ENCODE measurements at places on chromosomes 6 and 20. TPM values are rescaled to one million over a fixed set of nuclear protein-coding genes. Genes with fewer than 3 reads are reported as not detected.
A peak's percentile ranks its signal among the peaks of the same experiment; 100 is the strongest.

Gene GLP1R
- 4.0 TPM for total RNA-seq

Gene LGSN
- not detected for total RNA-seq

Gene NRSN1
- not detected for total RNA-seq

Gene TINAG
- not detected for total RNA-seq

- peaks cover 4% of the 10 kb centered on the region for H3K4me1 ChIP-seq
- no peak overlapping the region for H3K4me3 ChIP-seq
- H3K27ac ChIP-seq = no peak overlapping the region
- no peak for DNase-seq
- H3K36me3 ChIP-seq = no peaks in the 10 kb centered on the region
These were observed 67.4 kb upstream of the ARHGAP18 start for GRCh38 chr6:129777371-129777770.

Gene PI16
- total RNA-seq = not detected

DNA sequence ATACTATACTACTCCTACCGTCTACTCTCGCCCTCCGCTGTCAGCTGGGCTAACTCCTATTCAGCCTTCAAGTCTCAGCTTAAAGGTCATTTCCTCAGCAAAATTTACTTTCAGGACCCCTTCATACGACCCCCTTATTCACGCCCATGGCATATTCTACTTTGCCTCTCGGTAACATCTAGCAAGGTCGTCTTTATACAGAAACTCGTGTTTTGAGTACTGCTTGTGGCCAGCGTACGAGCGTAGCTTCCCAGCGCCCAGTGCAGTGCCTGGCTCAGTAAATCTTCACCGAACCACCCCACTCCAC, 546 bp downstream of the CRNKL1 start:
- peak overlapping the region; percentile 98 for H3K27ac ChIP-seq
- H3K4me3 ChIP-seq = peak overlapping the region; percentile 95
- no peak for DNase-seq
- peaks cover 10% of the 10 kb centered on the region for H3K36me3 ChIP-seq
- H3K4me1 ChIP-seq = peaks cover 5% of the 10 kb centered on the region

DNA sequence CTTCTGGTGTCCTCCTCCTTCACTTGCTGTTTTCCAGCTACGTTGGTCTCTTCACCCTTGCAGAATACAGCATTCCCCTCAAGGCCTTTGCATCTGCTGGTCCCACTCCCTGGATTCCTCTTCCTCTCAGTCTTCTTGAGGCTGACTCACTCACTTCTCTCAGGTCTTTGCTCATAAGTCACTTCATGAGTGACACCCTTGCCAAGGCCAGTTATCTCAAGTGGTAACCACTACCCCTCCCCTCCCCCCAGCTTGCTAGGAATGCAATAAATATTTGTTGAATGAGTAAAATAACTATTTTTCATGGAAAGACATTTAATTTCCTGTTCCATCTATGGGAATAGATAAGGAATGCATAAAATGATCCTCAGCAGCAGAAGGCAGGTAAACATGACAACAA, 131.7 kb downstream of the PLCB4 start:
- no peak overlapping the region for H3K27ac ChIP-seq
- no peaks in the 10 kb centered on the region for H3K36me3 ChIP-seq
- no peak for DNase-seq

Gene TOMM34
- total RNA-seq = 40.9 TPM

DNA sequence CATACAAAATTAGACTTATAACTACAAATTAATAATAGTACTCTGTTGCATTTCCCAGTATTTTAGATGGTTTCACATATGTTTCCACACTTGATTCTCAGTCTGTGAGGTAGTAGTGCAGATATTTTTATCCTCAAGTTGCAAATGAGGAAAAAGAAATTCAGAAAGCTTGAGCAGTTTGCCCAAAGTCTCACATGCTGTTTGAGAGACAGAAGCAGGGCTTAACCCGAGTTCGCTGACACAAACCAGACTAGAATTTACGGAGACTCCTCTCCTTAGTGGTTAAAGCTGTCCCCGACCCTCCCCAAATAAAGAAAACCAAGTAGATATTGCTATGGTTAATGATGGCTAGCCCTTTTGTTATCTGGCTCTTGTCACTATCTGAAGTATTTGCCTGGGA, 126.2 kb downstream of the TIAM2 start:
- no peak for DNase-seq
- no peak overlapping the region for H3K4me3 ChIP-seq
- H3K27ac ChIP-seq = no peak overlapping the region
- H3K4me1 ChIP-seq = peaks cover 6% of the 10 kb centered on the region

Gene BLTP3A
- total RNA-seq = 21.5 TPM

Gene C20orf141
- total RNA-seq = not detected

Measured in progenitor cell of endocrine pancreas (in vitro differentiated cells).